ENCODE measurements at places on chromosomes 16 and 17. TPM values are rescaled to one million over a fixed set of nuclear protein-coding genes. Genes with fewer than 3 reads are reported as not detected.

The STH gene
- not detected for total RNA-seq

The VMO1 gene
- 4.1 TPM for total RNA-seq

The HDAC5 gene
- total RNA-seq, result 40.5 TPM

The CCDC154 gene
- 2.8 TPM for total RNA-seq

The ACD gene
- total RNA-seq, result 34.7 TPM

The TBC1D3I gene
- total RNA-seq, result 0.81 TPM

- DNase-seq, result no peak
These were observed 414.1 kb upstream of the GOT2 start for GRCh38 chr16:59148056-59148768.

GRCh38 chr16:86483-86952 lies 8.5 kb downstream of the MPG start:
- DNase-seq, result no peak

DNA sequence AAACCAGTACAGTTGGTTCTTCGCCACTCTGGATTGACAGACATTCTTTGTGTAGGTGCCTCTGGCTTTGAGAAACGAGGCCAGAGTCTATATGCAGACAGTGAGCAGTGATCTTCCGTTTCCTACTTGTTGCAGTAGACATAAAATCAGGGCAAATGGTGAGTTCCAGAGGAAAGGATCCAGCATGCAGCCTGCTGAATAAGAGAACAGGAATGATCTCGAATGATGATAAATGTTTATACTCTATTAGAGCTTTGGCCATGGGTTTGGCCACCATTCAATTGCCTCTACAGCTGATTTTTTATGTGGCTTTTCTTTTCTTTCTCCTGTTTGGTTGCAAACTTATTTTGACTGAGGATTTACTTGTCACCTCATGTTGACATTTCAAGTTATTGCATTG lies 286.7 kb downstream of the IRX3 start:
- DNase-seq, result no peak

DNA sequence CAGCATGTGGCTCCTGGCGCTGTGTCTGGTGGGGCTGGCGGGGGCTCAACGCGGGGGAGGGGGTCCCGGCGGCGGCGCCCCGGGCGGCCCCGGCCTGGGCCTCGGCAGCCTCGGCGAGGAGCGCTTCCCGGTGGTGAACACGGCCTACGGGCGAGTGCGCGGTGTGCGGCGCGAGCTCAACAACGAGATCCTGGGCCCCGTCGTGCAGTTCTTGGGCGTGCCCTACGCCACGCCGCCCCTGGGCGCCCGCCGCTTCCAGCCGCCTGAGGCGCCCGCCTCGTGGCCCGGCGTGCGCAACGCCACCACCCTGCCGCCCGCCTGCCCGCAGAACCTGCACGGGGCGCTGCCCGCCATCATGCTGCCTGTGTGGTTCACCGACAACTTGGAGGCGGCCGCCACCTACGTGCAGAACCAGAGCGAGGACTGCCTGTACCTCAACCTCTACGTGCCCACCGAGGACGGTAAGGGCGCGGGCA lies 645 bp downstream of the NLGN2 start:
- DNase-seq, result no peak

- no peak for DNase-seq
These were observed 5.7 kb downstream of the HOXB2 start for GRCh38 chr17:48539177-48539576.

- peak; percentile 28 for DNase-seq
These were observed 668 bp downstream of the MMP15 start for GRCh38 chr16:58026139-58026704.

- DNase-seq, result no peak
These were observed 20.1 kb downstream of the UNC119 start for GRCh38 chr17:28532050-28532960.

DNA sequence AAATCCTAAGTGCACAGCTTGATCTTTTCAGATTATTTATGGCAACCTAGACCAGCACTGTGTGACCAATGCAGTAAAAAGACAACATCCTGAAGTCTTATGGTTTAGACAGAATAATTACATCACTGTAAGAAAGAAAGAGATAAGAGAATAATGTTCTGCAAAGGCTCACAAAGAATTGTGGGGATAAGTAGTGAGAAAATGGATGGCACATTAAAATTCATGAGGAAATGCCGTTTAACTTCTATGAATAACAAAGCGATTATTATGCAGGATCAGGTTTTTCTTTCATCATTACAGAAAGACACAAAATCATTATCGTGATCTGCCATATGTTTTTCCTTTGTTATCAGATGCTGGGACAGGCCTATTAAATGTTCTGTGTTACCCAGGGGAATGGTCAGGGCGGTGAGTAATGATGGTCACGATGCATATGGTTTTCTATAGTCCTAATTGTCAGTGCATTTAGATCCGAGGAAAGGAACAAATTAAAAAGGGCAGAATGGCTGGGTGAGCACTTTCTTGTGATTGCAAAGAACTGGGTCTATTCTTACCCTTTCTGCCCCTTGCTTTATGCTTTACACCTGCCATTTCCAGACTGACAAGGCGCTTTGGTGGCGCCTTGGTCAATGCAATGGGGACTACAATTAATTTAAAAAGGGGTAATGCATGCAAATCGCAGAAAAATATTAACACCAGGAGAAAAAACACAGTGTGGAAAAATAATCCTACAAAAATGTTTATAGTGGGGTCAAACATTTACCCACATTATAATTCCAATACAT lies 18.1 kb upstream of the DHX40 start:
- DNase-seq, result no peak

DNA sequence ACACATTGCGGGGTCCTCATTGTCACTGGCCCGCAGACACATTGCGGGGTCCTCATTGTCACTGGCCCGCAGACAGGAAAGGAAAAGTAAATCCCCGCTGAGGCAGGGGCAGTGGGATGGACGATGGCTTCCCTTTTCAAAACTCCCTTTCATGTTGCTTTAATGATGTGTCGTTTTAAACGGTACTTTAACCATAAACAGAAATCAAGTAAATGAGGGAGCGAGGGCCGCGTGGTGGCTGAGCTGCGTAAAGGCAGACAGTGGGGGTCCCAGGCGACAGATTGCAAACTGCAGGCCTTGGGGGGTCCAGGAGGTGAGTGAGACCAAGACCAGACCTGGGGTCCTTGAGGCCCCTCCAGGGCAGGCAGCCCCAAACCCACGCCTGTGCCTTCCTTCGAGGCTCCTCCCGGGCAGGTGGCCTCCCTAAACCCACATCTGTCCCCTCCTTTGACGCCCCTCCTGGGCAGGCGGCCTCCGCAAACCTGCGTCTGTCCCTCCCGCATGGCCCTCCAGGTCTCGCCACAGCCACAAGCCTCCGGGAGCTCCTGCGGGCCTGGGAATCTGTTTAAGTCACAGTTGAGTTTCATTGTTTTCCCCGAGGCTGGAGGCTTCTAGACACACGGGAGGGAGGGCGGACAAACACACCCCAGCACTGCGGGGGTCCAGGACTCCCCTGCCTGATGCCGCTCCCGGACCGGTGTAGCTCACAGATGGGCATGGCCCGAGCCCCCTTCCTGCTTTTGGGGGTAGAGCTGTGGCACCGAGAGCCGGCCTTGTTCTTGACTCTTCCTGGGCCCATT lies 7.3 kb downstream of the PIEZO1 start:
- DNase-seq, result no peak

DNA sequence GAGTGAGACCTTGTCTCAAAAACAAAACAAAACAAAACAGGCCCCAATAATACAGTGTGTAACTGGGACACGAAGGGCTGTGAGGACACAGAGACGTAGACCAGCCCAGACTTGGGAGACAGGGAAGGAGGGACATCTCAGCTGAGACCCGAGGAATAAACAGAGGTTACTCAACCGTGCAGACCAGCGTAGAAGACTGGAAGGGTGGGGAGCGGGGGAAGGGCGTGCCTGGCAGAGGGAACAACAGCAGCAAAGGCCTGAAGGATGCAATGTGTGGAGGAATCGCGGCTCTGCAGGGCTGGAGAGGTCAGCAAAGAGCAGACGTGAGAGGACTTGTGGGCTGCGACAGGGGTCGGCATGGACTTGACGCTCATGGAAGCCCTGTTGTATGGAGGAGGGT lies 11.6 kb upstream of the CES4A start:
- DNase-seq, result no peak

DNA sequence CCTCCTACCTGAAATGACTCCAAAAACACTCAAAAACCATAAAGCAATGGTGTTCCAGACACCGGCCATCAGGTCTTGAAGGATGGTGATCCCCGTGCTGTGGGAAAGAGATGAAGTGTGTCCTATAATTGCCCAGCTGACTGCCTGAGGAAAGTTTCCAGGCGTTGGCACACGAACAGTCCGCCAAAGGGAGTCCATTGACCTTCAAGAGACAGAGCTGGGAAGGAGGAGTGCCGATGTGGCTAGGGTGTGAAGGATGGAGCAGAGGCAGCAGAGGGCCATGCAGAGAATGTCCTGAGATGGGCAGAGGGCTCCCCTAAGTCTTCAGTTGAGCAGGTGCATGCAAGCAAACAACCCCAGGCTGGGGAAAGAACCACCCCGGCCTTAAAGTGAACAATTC lies 11.9 kb upstream of the NUBP1 start:
- DNase-seq, result no peak

- no peak for DNase-seq
These were observed 236.7 kb upstream of the GOT2 start for GRCh38 chr16:58970775-58971174.

- DNase-seq, result peak; percentile 81
These were observed 161.2 kb upstream of the IRX3 start for GRCh38 chr16:54447576-54448440.

DNA sequence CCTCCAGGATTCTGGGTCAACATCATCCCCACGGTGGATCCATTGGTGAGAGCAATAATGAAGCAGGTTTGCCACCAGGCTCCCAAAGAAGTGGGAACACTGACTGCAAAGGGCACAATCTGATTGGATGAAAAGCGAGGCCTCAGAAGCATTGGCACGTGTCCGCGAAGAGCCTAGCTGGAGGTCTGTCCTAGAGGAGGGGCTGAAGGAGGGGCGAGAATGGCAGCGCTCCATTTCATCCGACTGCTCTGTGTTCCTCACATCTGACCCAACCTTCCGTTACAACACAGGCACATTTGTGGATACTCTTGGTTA lies 79.9 kb downstream of the MRC2 start:
- no peak for DNase-seq

- DNase-seq, result no peak
These were observed 37.4 kb downstream of the COX4I1 start for GRCh38 chr16:85836706-85837582.

GRCh38 chr17:28946239-28946638 lies 5.1 kb downstream of the PHF12 start:
- DNase-seq, result no peak

DNA sequence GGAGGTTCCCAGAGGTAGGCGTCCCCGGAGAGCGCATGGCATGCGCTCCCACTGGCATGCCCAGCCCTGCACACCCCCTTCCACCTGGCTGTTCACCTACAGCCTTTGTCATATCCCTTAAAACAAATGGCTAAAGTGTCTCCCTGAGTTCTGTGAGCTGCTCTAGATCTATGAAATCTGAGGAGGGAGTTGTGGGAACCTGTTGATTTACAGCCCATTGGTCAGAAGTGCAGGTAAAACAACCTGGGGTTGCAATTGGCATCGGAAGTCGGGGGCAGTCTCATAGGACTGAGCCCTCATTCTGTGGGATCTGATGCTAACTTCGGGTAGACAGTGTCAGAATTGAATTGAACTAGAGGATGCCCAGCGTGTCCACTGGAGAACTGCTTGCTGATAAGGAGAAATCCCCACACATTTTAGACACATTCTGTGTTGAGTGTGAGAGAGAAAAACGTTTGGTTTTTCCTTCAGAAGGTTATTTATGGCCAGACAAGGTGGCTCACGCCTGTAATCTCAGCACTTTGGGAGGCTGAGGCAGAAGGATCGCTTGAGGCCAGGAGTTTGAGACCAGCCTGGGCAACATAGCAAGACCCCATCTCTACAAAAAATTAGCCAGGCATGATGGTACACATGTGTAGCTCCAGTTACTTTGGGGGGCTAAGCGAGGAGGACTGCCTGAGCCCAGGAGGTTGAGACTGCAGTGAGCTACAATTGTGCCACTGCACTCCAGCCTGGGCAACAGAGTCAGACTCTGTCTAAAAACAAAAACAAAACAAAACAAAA lies 22.1 kb upstream of the GSG1L start:
- no peak for DNase-seq

- DNase-seq, result no peak
These were observed 55.9 kb downstream of the KCNJ2 start for GRCh38 chr17:70225276-70225675.
